Vagina (tissue), 2 donors: ENCODE measurements at places on chromosomes 6 and 20. TPM values are rescaled to one million over a fixed set of nuclear protein-coding genes. Genes with fewer than 3 reads are reported as not detected.

- no peak for DNase-seq
Observed at GRCh38 chr6:1865585-1865984, 255.9 kb downstream of the FOXC1 start.

GRCh38 chr20:52291109-52291508, 99.5 kb upstream of the ZFP64 start:
- DNase-seq, result no peak

DNA sequence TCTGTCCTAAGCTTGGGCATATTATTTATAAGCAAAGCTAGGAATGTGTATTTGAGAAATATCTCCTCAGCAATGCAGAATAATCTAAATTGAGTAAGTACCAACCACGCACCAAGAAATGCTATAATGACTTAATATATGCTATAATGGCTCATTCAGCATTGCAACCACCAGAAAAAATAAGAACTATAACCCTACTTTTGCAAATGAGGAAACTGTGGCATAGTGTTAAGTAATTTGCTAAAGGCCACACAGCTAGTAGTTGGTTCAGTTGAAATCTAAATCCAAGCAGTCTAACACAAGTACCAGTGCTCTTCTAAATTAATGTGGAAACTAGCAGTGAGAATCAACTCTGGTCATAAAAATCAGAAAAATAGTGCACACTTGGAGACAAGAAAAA, 35.7 kb downstream of the HBS1L start:
- DNase-seq, result no peak

DNA sequence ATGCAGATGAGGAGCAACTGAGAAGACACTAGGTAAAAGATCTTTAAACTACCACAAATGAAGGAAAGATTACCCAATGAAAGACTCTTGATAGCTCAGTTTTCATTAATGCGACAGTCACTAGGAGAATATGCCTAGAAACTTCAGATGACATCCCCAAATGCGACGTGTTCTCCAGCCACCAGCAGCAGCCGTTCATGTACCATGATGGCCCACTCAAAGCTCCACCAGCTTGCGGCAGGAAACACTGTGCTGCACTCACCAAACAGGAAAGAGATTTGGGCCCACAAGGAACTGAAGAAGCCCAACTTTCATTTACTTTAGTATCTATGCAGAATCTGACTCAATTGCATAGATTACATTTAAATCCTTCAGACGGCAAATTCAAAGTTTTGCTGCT, 7.5 kb downstream of the DIDO1 start:
- no peak for DNase-seq

Gene VNN1
- 2.0 TPM for total RNA-seq

Gene HLA-DRB5
- total RNA-seq, result 4.7 TPM
